ENCODE measurements at places on chromosomes 5 and 9.

GRCh38 chr5:64149268-64149667, 16.4 kb upstream of the RNF180 start:
- DNase-seq = no peak

DNA sequence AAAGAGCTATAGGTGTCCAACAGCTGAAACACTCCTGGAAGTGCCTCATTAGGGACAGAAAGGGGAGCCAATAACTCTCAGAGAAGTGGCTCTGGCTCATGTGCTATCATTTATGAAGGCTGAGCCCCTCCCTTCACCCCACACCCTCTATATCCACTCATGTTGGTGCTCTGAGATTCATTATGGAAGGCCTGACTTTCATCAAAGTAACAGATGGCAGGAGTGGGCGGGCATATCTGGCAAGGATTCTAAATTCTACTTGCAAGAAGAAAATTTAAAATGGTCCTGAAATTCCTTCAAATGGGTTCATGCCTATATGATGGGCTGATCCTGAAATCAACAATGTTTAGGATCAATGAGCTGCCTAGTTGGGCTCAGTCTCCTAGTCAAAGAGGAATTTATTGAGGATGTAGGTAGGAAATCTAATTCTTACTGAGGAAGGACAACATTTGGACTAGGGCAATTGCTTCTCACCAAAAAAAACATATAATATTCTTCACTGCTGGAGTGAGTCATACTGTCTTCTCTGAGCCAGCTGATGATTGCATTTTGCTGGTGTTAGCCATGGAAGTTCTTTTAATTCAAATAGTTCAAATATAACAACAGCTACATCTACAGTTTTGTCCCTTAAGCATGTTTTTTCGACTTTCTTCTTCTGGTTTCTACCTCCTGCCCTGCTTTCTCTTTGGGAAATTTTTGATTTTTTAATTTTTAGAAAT, 23.5 kb downstream of the NMRK1 start:
- DNase-seq = no peak

DNA sequence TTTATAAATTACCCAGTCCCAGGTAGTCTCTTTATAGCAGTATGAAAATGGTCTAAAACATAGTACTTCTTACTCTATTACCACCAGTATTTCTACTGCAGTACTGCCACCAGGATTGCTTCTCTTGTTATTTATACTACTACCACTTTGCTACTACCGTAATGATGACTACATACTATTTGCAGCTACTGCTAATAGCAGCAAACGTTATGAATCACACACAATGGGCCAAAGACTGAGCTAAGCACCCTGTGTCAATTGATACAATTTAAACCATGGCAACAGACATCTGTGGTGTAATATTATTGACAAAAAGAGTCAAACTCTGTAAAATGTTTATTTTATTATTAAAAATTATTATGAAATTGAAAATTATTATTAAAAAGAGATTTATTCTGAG, 15.3 kb upstream of the KIF12 start:
- no peak for DNase-seq

DNA sequence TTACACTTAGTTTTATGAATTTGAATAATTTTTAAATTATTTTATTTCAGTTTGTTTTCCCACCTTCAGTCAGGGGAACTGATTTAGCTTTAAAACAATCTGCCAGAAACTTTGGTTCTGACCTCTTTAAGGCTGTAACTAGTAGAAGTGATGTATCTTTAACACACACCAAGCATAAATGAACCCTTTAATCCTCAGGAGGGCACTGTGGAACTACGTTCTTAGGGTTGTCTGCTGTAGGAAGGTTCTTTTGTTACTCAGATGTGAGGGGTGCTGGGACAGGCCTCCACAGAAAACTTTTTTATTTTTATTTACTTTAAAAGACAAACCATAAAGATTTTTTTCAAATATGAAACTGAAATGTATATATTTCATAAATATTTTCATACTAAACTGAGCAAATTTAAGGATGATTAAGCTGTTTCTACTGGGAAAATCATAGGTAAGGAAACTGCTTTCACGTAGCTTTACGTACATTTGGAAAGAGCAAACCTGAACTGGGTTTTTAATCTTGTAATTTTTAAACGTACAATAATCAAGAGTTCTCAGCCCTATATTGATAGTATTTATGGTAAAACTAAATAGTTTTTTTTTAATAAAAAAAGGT, 5.3 kb downstream of the KLF4 start:
- DNase-seq = no peak

GRCh38 chr5:140017397-140018095, 25.6 kb downstream of the NRG2 start:
- DNase-seq = no peak

DNA sequence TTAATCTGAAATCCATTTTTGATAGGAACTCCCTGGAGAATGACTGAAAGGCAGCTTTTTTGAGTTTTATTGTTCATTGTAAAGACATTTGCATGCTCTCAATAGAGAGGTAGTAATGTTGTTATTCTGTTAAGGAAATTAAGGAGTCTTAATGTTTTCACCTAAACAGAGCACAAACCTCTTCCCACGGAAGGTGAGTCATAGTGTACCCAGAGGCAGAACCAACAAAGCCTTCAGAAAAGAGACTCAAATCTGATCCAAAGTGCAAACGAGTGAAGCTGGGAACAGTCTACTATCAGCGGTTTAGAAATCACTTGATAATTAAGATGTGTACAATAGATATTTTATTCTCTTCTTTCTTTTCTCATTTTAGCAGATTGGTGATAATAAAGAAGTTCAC, 470.5 kb downstream of the PLK2 start:
- DNase-seq = no peak

DNA sequence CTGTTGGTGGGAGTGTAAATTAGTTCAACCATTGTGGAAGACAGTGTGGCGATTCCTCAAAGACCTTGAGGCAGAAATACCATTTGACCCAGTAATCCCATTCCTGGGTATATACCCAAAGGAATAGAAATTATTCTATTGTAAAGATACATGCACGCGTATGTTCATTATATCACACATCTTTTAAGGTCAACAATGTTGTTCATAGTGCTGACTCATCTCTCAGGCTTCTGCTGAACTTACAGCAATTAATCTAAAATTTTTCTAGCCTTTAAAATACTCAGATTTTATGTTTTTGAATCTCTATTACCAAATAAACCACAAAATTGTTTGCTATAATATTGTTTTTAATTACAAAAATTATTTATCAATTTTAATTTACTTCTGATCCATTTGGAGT, 38.8 kb upstream of the ZNF618 start:
- DNase-seq = no peak

GRCh38 chr9:89497978-89498851, at the start of gene SEMA4D:
Gene SEMA4D (minus strand): TSS chr9:89498113. CDS start chr9:89405456, 92,657 bp downstream.
- DNase-seq = no peak

- DNase-seq = no peak
Observed at GRCh38 chr5:83744821-83745220, 24.2 kb upstream of the HAPLN1 start.

- DNase-seq = no peak
Observed at GRCh38 chr9:14412775-14413174, 98.8 kb upstream of the NFIB start.

- no peak for DNase-seq
Observed at GRCh38 chr5:38722918-38723317, 122.9 kb upstream of the OSMR start.

DNA sequence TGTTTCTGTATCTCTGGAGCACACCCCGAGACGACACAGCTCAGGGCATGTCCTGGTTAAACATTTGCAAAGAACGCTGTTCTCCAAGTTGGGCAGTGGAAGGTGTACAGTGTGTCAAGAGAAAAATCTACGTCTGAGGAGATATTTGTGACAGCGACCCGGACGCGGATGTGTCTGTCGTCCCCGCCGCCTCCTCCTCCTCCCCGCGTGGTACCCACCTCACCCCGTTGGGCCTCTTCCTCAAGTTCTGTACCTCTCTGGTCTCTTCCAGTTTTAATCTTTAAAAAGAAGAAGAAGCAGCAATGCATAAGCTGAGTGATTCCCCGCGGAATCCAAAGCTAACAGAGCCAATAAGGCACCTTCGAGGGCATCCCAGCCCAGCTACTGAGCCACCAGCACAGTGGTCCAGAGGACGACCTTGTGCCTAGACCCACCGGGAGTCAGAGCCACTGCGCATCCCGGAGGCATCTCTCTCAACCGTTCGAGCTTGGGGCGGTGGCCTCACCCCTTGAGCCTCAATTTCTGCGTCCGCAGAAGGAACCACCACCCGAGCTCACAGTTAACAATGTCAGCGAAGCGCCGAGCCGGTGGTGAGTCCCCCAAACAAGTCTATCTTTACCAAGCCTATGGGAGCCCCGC, 467 bp downstream of the C9orf78 start:
- DNase-seq = no peak

GRCh38 chr5:176366232-176366894, 1.1 kb downstream of the ARL10 start:
- DNase-seq = no peak

- DNase-seq = no peak
Observed at GRCh38 chr5:170551076-170551475, 47.3 kb downstream of the KCNIP1 start.

DNA sequence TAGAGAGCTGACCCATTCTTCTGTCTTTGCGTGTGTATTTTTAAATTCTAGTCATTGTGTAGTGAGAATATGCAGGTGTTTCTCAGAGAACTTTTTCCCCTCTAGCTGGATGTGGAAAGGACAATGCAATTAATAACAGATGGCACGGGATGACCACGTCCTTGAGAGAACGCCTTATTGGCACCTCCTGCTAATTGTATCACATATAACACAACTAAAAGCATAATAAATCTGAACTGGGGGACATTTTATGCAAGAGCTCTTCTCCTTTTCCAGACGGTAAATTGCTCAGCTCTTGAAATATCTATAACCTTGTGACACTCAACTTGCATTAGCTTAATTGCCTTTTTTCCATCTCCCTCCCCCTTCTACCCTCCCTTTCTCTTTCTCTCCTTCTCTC, 62.9 kb upstream of the IZUMO3 start:
- no peak for DNase-seq

DNA sequence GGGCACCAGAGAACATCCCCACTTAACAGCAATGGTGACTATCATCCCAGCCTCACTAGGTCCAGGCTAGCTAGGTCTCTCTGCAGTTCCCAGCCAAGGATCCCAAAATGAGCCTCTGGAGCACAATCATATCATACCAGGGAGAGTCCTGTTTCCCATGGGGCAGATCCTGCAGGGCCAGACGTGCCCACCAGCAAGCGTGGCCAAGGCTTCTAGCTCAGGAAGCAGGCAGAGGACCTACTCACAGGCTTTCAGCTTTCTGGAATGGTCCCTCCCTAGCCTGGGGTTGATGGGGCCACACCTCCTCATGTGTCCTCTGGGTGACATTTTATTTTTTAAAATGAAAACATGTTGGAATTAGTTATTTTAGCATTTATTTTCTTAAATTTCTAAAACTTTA, 45.7 kb upstream of the PITX1 start:
- no peak for DNase-seq

DNA sequence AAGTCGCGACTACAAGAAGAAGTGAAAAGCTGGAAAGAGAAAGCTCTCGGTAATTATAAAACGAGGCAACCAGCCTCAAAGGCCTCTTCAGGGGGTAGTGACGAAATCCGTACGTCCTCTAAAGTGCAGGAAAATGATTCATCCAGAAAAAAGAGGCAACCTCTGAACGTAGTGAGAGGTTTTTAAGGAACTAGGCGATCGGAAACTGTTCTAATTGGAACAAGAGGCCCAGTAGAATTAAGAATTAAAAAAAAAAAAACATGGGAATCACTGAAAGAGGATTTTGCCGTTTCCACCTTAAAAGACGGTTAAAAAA, 1.0 kb downstream of the CSNK1A1 start:
- DNase-seq = no peak

- no peak for DNase-seq
Observed at GRCh38 chr5:72499730-72500129, 7.5 kb downstream of the ZNF366 start.

- no peak for DNase-seq
Observed at GRCh38 chr5:113221294-113222176, 213.3 kb downstream of the TSSK1B start.

- no peak for DNase-seq
Observed at GRCh38 chr5:161138751-161139455, 286.9 kb upstream of the ATP10B start.

GRCh38 chr5:54722846-54723433, 205.4 kb downstream of the SNX18 start:
- DNase-seq = no peak

GRCh38 chr5:108233617-108234155, 148.2 kb downstream of the FBXL17 start:
- no peak for DNase-seq

- no peak for DNase-seq
Observed at GRCh38 chr5:100182402-100182801, 352.8 kb upstream of the FAM174A start.

GRCh38 chr9:88006511-88007290, 32.4 kb upstream of the CDK20 start:
- no peak for DNase-seq

- DNase-seq = no peak
Observed at GRCh38 chr5:80369521-80369920, 38.3 kb upstream of the ZFYVE16 start.

DNA sequence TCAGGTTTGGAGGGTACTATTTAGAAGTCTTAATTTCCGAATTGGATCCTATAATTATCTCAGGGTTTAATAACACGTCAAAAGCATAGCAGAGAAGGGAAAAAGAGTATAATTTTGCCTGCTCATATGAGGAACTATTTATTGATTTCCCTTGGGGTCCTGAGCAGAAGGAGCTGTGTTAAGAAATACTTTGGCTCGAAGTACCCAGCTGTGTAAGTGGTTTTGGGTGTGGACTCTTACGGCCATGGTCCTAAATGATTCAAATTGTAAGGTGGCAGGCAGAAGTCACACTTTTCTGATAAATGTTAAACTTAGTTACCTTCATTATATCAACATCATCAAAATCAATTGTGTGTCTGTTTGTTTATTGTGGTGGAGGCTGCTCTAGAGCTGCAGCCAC, 190.4 kb downstream of the MTRR start:
- no peak for DNase-seq

- DNase-seq = no peak
Observed at GRCh38 chr5:107389130-107389774, 281.5 kb downstream of the EFNA5 start.

DNA sequence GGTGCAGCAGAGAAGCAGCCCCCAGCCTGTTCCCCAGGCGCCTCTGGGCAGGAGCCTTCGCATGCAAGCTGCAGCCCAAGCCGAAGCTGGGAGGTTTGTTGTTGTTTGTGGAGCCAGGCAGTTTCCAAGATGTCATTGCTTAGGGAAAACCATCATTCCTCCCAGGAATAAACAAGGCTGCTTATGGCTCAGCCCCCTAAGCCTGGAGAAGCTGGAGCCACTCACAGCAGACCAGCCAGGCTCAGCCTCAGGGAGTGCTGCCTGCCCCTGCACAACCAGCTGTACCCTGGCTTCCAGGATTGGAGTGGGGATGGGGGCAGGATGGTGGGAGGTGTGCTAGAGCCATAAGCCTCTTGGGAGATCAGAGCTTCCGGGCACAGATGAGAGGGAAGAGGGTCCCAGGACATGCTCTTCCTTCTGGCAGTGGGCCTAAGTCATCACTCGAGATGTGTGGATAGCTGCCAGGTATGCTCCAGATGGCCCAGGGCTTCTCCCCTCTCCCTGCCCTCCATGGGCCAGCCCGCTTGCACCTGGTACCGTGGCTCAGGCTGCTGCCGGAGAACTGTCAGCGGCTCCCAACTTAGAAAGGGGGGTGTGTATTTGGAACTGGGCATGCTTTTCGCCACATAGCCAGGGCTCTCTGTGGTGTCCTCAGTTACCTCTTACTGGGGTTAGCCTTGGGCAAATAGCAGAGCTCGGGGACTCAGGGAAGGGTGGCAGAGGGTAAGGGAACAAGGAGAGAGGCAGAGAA, 105.2 kb downstream of the RGS3 start:
- DNase-seq = no peak

- DNase-seq = no peak
Observed at GRCh38 chr5:78253201-78253600, 41.3 kb downstream of the AP3B1 start.

All from stimulated activated CD4-positive, alpha-beta T cell treated with anti-CD3 and anti-CD28 coated beads, Interleukin-1b, Interleukin-23, amount 100 ng/mL, for 24 hours (primary cell).